SHP77 treated with DMSO at 0.1 percent for 48 hours (cell line): ENCODE measurements at places on chromosomes 7 and 10.

GRCh38 chr7:158005531-158005930 lies 582.1 kb downstream of the PTPRN2 start:
- DNase-seq: no peak

GRCh38 chr10:63483983-63484382 lies 18.2 kb upstream of the JMJD1C start:
- DNase-seq: no peak

GRCh38 chr7:26440233-26441001 lies 148.8 kb downstream of the SNX10 start:
- no peak for DNase-seq

DNA sequence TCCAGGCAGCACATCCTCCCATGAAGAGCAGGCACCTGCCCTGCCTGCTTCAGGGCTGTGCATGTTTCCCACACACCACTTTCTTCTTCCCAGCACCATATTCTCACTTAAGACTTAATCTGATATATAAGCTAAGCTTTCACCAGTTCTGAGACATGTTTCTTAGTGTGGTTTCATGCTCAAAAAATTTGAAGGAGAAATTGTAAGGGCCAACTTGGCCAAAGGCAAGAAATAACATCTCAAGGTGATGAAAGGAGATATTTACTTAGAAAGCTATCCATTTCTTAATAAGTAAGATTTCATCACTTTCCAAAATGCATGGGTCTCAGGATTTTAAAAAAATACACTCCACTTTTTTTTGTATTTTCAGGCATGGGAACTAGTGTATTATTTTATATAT lies 468.1 kb upstream of the AKR1E2 start:
- DNase-seq: no peak

- no peak for DNase-seq
These were observed 3.9 kb downstream of the LMBR1 start for GRCh38 chr7:156889089-156889488.

DNA sequence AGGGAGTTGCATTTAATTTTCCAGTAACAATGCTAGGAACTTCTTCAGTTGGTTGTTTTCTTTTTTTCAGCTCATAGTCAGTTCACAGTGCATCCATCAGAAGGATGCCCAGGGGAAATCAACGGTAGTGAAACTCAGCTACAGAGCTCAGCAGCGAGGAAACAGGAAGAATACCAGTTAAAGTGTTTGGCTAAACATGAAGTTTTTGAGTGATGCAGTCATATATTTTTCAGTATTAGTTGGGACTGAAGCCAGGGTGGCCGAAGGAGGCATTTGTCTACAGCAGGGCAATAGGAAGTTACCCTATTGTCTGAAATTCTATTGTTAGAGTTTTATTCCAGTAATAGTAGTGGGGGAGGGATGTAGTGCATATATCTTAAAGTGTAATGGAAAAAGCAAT lies 45.3 kb upstream of the MALRD1 start:
- DNase-seq: no peak

DNA sequence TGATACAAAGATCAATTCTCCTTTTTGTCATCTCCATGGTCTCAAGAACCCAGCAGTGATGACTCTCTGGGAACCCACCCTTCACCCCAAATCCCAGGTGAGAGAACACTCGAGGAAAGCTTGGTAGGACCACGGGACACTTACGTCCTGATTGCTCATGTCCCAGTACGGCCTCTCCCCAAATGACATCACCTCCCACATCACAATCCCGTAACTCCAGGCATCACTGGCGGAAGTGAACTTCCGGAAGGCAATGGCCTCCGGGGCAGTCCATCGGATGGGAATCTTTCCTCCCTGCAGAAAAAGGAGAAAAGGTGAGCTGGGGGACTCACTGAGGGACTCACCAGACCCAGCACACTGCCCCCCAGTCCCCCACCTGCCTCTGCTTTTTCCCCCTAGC lies 21.0 kb downstream of the EPHB4 start:
- no peak for DNase-seq

DNA sequence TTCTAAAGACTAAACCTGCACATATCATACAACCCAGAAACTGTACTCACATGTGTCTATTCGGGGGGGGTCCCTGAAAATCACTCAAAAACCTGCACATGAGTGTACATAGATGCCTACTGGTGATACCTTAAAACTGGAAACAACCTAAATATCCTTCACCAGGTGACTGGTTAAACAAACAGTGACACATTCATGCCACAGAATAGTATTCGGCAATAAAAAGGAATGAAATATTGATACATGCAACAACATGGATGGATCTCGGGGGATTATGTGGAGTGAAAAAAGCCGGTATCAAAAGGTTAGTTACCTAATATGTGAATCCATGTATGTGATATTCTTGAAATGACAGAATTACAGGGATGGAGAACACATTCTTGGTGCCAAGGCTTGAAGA lies 32.1 kb upstream of the EGFR start:
- no peak for DNase-seq
